ENCODE measurements at places on chromosomes 6 and 20.
A peak's percentile ranks its signal among the peaks of the same experiment; 100 is the strongest.

DNA sequence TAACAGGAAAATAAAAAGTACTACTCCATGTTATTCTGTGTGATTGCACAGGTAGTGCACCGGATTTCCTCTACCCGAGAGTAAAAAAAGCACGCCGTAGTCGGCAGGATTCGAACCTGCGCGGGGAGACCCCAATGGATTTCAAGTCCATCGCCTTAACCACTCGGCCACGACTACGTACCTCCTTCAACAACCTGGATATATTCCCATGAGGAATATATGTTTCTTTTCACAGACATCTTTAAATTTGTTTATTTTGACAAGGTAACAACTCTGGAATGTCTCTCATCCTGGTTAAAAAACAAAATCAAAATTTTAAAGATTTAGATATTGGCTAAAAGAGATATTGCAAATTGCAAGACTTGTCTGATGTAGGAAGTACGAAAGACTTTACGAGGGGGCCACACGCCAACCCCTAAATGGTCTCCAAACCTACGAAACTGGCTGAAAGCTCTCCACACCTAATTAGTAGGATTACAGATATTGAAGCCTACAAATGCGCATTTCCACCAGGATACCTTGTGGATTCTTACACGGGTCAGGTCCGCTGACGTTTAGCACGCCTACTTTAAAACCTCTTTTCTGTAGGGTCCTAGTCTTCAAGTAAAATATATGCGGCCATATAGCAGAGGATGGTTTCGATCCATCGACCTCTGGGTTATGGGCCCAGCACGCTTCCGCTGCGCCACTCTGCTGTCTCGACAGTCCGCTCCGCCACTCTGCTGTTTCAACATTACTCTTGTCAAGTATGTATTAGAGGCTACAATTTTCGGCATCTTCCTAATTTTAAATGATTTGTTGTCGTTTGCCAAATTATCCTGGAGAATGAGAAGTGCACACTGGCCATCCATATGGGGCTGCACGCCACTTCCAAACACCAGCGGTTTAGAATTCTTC is 52.2 kb upstream of the BTN3A2 start:
- peak; percentile 84 for DNase-seq

DNA sequence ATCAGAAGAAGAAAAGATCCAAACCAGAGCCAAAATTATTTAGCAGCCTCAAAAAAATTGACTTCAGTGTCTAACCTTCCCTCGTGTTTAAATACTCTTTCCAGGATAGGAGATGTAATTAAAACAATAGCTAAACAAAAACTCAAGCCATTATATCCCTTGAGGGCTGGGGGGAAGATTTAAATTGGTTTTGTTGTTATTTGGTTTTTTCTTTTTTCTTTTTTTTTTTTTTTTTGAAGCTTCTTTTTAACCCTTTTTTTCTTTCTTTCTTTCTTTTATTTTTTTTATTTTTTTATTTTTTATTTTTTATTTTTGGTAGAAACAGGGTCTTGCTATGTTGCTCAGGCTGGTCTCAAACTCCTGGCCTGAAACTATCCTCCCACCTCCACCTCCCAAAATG is 269.0 kb downstream of the KHDC1L start:
- DNase-seq: no peak

DNA sequence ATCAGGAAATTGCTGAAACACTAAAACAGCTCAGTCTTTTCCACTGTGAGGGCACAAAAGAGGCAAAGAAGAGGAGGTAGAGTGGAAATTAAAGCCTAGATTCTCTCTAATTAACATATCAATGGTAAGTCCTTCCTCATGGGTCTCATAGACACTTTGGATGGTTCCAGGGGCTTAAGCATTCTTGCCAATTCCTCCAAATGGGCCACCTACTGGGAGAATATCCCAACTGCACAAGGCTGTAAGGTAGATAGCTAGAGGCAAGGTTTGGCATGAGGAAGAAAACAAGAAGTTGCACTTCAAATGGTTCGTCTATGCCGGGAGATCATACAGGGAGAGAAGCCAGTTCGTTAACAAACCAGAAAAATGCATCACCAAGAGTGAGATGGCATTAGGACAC is 107.6 kb upstream of the KHDRBS2 start:
- DNase-seq: no peak

DNA sequence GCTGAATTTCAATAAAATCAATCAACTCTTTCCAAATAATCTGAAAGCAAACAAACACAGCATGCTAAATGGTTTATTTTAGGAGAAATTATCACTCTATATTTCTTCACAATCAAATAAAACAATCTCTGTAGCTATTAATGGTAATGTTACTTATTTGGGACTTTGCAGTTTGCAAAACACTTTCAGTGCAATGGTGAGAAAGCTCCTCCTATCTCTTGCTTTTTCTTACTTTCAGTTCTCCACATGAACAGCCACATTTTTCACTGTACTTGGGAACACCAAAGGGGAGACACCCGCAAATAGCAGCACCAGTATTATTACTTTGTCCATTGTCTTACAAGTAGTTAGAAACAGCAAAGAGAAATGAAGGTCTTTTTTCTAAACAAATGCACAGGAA is 92.4 kb downstream of the DST start:
- no peak for DNase-seq

DNA sequence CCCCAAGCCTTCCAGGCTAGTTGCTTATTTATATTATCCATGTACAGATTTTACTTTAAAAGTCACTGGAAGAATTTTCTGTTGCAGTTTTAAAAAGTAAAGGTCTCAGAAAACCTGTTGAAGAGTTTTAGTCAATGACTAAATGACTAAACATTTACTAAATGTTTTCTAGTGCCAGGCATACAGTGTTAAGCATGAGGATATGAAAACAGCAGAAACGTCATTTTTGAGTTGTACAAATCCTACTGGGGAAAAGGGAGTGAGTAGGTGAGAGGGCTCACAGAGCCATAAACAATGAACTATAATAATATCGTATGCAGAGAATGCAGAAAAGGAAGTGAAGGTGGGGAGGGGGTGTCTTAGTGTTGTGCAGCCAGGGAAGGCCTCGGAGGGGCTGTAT is 66.3 kb downstream of the MAN1A1 start:
- no peak for DNase-seq

- no peak for DNase-seq
Observed at GRCh38 chr20:40293740-40294139, 395.3 kb downstream of the MAFB start.

- no peak for DNase-seq
Observed at GRCh38 chr20:62354811-62355341, 12.2 kb downstream of the LAMA5 start.

DNA sequence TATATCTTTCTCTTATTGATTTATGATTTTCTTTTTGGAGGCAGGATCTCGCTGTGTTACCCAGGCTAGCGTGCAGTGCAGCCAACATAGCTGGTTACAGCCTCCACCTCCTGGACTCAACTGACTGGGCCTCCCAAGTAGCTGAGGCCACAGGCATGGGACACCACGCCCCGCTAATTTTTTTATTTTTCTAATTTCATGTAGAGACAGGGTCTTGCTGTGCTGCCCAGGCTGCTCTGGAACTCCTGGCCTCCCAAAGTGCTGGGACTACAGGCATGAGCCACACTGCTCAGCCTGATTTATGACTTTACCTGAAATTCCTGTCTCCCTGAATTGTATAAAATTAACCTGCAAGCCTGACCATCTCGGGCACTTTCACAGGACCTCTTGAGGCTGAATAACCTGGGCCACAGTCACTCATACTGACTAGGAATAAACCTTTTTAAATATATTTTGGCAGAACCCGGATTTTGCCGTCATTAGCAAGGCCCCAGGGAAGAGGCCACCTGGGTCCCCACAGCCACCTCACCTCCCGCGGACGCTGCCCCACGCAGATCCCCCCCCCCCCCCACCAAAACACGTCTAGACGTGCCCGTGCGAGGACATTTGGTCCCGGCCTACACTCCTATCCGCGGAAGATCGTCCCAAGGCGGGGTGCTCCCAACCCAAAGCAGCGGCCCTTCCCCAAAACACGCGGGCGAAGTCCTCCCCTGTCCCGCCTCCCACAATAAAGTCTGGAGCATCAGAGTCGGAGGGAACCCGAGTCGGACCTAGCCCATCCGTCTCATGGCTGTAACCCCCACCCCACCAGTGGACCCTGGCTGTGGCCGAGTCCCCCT is 902 bp downstream of the ZNF337 start:
- no peak for DNase-seq

- DNase-seq: no peak
Observed at GRCh38 chr6:26029570-26029856, 57.7 kb upstream of the HFE start.

GRCh38 chr6:83511901-83512681 is at the start of gene PRSS35:
Gene PRSS35 (plus strand): TSS chr6:83512534. CDS start chr6:83523442, 10,908 bp downstream.
- no peak for DNase-seq

DNA sequence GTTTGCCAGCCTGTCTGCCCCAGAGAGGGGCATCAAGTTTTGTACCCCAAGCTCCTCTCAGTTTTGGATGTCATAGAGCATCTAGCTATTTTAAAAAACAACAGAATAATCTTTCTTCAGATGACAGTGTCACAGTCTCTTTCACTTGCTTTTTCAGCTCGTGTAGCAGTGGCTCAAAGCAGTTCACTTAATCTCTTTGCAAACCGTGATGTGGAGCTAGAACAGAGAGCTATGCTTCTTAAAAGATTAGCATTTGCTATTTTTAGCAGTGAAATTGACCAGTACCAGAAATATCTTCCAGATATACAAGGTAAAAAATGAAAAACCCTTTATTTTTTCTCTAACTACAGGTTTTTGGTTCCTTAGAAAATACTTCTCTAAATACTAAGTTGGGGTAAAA is 37.3 kb downstream of the PGM3 start:
- DNase-seq: no peak
